ENCODE measurements at places on chromosomes 7 and 10.

DNA sequence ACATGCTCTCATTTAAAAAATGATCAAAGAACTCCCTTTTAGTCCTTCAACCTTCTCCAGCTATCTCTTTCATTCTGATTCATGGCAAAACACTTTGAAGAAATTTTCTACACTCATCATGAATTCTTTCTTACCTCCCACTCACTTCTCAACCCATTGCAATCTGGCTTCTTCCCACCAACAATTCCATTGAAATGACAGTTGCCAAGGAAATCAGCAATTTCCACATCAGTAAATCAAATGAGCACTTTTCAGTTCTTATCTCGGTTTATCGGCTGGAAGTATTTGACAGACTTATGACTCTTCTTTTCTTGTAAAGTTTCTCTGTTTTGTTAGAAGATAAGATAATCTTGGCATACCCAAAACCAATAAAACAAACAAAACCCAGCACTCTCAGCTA, 99.1 kb upstream of the CACNA2D1 start:
- DNase-seq: no peak

DNA sequence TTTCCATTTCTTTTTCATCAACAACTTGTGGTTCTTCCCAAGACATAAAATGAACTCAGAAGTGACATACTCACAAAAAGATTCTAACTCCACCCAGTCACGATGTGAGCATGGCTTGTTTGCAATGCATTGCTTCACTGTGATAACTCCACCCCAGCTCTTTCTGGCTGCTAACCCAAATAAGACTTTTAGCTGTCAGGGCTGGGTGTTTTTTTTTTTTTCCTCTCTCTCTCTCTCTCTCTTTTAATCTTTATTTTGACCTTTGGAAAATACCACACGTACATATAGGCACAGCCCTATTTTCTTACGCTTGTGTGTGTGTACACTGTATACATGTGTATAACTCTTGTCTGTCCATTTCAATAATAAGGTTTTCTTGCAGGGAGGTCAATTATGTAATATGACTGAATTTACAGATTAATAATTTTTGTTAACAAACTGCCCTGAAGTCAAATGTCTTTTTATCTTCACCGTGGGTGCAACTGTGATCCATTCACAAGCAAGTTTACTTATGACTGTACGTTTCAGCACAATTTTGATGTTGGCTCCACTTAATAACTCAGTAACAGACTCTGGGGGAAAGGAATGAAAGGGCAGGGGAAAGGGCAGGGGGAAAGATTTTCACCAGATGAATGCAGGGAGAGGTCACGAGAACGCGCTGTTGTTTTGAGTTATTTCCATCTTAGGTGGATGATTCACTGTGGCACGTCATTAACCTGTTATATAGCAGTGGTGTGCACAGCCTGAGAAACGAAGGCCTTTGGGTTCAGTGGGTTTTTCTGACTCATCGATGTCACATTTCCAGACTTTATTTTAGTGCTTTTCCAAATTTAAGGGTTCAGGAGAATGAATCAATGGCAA, 49.1 kb downstream of the APBB1IP start:
- DNase-seq: no peak

- DNase-seq: peak; percentile 96
These were observed 254.3 kb downstream of the CDK14 start for GRCh38 chr7:90850471-90850870.

GRCh38 chr10:86945361-86946212, 11.8 kb downstream of the MMRN2 start:
- DNase-seq: no peak

DNA sequence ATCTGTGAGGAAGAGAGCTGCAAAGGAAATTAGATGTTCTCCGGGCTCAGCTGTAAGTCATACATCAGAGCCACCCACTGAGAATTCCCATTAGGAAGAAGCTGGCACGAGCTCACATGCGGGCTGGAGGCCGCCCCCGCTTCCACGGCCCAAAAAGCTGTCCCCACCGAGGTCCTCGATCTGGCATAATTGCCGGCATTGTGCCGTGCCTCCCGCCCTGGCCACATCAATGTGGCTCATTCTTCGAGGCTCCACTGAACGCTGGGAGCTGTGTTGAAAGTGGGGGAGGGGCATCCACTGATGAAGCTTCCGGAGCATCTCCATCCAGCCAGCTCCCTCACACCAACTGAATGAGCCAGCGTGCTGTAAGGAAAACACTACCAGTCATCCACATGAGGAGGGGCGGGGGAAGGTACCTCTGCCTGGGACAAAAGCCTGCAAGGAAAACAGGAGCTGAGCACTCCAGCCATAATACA, 173.1 kb downstream of the PTPRN2 start:
- no peak for DNase-seq

DNA sequence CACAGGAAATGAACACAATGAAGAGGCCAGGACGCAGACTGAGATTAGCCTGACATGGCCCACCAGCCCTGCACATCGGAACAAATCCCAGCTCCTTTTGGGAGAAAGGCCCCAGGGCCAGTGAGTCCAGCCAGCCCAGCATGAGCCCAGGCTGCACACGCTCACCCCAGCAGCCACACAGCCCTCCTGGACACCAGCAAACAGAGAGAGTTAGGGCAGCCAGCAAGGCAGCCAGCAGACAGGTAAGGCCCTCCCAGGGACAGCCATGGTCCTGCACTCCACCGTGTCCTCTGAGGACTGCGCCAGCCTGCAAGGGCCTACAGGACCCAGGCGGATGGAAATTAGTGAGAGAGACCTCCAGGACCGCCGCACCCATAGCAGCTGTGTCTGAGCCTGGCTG, 8.1 kb upstream of the GRID1 start:
- DNase-seq: no peak

- no peak for DNase-seq
These were observed 11.3 kb upstream of the LAMB1 start for GRCh38 chr7:108014215-108014614.

GRCh38 chr7:27116962-27117886, 13.3 kb downstream of the HOXA4 start:
- no peak for DNase-seq

- no peak for DNase-seq
These were observed 32.0 kb downstream of the CUL2 start for GRCh38 chr10:35058134-35058533.

- peak; percentile 33 for DNase-seq
These were observed 16.1 kb upstream of the PALD1 start for GRCh38 chr10:70462349-70462984.

- peak; percentile 59 for DNase-seq
These were observed 9.7 kb downstream of the ATP6V0E2 start for GRCh38 chr7:149883452-149883861.

Data from NCI-H524 (cell line).